CD4-positive, alpha-beta T cell treated with Interleukin-10 for 1 hour (primary cell): ENCODE measurements at places on chromosomes 4 and X.
A peak's percentile ranks its signal among the peaks of the same experiment; 100 is the strongest.

GRCh38 chr4:41281038-41281634 lies 24.4 kb downstream of the UCHL1 start:
- DNase-seq, result peak; percentile 62

GRCh38 chr4:79578606-79579005 lies 170.6 kb upstream of the GK2 start:
- no peak for DNase-seq

GRCh38 chr4:89538886-89539285 lies 231.3 kb upstream of the GPRIN3 start:
- DNase-seq, result no peak

- no peak for DNase-seq
Observed at GRCh38 chr4:33395731-33396485, 2675.7 kb downstream of the PCDH7 start.

DNA sequence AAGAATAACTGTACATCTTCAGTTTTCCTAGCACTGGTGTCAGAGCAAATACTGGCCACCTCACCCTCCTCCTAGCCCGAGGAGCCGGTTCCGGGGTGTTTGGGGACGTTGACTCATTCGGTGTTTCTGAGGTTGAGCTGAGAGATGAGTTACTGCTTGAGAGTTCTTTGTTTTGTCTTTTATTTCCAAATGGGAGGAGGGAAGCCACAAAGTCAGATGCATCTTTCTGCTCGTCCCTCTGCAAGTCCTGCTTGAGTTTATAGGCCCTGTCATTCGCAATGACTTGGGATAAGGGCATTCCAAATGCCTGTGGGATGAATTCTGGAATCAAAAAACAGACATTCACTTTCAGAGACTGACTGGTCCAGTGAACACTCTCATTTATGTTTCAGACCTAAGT lies 77.5 kb downstream of the HCCS start:
- no peak for DNase-seq

DNA sequence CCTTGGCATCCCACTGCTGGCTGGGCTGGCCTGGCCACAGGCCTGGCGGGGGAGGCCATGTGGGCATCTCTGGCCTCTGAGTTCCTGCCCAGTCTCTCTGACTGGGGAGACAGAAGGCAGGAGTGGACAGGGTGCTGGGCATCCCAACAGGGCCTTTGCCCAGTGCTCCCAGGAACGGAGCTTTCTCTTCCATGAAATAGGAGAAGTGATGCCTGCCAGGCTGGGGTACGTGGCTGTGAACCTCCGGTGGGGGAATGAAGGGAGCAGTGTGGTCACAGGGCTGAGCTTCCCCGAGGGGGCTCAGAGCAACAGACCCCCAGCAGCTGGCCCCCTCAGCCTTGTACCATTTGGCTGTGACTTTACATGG lies 40.4 kb upstream of the HMX1 start:
- no peak for DNase-seq

DNA sequence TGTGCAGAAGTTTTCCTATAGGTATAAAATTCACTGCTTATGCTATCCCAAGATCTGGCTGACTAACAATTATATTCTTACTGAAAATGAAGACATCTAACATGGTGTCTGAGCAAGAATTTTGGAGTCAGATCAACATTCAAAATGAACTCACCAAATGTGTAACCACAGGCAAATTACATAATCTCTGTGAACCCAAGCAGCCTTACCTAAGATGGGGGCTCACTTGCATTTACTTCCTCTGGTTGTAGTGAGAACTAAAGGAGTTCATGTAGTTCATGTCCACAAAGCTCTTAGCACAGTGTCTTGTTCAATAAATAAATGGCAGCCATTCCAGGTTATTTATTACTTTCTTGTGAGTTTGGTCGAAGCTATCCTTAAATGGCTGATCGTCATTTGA lies 163.9 kb upstream of the LCORL start:
- DNase-seq, result no peak

DNA sequence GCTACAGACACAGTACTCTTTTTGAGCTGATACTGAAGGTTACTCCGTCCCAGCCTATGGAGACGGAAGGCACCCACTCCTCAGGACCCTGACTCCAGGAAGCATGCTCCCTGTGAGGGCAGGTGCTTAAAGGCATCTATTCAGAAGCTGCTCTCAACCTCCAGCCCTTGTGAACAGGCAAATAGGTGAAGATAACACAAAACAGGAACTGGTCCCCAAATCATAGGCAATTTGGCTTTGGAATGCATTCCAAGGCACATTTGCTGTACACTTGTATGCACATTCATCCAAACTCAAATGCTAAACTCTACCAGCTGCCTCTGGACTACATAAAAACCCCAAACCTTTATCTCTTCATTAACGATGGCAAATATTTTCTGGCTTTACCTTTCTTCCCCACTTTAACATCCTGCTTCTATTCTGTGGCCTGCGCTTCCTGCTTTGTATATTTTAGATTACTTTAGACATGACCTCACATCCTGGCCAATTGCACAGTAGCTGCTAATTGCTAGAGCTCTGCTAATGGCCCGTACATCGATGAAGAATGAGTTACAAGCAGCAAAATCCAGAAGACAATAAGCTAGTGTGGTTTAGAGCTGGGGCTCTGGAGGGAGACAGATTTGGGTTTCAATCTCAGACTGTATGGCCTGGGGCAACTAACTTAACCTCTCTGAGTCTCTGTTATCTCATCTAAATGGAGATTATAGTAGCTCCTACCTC lies 3.2 kb downstream of the SEL1L3 start:
- DNase-seq, result peak; percentile 71

DNA sequence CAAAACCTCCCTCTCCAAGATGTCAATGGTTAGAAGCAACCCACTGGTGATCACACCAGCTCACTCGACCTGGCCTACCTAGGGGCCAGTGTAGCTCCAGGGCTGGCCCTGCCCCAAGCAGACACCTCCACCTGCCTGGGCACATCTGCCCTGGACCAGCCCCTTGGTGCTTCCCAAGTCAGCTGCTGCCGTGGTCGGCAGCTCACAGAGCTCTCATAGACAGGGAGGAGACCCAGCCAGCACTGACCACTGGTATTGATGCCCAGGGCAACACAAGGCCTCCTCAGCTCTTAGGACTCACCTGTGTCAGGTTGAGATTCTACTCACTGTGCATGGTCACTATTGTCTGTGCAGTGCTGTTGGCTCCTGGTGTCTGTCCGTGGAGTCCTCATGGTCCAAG lies 51.7 kb downstream of the SEPSECS start:
- DNase-seq, result no peak

DNA sequence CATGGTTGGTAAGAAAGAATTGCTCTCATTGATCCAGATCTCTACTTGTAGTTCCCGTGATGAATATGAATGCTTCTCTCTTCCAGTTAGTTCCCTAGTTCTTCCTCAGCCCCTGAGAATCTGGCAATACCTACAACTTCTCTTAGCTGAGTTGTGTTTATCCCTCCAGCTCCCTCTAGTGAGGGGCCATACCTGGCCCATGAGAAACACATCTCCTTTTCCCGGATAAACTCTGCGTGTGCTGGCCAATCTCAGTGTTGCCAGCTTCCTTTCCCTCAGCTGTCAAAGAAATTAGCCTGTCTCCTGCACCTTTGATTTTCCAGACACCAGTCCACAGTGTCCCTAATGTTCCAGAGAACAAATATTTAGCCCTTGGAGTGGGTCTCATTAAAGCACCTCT lies 5.7 kb downstream of the CBLL2 start:
- no peak for DNase-seq

GRCh38 chr4:3363411-3364141 lies 70.8 kb downstream of the RGS12 start:
- DNase-seq, result no peak

- no peak for DNase-seq
Observed at GRCh38 chr4:91058345-91058744, 931.2 kb downstream of the CCSER1 start.

GRCh38 chr4:56118055-56118454 lies 169.3 kb downstream of the CEP135 start:
- DNase-seq, result no peak

GRCh38 chrX:154485150-154486051 lies 1.0 kb downstream of the UBL4A start:
- no peak for DNase-seq

DNA sequence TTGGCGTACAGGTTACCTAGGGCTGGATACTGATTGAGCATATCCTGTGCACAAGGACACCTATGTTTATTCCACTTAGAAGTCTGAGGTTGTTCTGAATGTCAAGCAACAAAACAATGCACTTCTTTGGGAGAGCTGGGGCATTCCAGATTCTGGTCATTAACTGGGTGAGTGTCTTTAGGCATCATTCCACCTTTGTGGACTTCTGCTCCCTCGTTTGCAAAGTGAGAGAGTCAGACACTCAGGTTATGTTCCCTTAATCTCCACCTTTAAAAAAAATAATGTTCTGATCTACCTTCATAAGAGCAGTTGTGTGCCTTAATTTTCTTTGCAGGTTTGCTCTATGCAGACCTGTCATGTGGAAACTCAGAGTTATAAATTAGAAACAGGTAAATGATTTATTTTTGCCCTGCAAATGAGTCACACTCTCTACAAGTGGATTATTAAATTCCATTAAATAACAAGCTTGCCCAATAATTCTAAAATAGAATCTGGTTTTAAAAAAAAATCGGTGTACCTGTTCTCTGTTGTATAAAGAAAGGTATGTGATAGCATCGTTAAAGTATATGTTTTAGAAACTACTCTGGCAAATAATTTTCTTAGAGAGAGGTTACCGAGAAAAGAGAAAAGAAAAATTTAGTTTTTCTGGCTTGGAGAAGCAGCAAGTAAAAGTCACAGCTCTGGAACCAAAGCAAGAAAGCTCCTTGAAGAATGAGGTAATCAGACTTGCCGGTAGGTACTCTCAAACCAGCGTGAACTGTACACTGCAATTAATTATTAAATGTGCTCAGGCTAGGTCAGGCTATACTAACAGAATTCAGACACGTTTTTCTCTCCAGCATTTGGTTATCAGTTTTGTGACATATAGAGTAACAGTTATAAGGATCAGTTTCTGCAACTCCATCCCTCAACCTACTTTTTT lies 93.2 kb downstream of the SORBS2 start:
- DNase-seq, result no peak

DNA sequence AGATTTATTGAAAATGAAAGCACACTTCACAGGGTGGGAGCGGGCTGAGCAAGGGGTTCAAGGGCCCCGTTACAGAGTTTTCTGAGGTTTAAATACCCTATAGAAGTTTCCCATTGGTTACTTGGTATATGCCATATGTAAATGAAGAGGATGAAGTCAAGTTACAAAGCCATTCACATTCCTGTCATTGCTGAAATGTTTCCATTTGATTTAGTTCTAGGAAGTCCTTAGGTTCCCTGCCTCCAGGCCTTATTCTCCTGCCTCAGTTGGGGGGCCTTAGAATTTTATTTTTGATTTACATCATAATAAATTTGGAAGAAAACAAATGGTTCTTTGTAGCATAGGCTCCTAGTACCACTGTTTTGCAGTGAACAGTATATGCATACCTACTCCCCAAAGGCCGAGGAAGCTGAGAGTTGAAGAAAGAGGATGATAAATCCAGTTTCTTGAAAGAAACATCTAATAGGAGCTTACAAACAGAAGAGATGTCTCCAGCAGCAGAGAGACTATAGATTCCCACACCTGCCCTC lies 31.8 kb downstream of the SERTM2 start:
- DNase-seq, result no peak

DNA sequence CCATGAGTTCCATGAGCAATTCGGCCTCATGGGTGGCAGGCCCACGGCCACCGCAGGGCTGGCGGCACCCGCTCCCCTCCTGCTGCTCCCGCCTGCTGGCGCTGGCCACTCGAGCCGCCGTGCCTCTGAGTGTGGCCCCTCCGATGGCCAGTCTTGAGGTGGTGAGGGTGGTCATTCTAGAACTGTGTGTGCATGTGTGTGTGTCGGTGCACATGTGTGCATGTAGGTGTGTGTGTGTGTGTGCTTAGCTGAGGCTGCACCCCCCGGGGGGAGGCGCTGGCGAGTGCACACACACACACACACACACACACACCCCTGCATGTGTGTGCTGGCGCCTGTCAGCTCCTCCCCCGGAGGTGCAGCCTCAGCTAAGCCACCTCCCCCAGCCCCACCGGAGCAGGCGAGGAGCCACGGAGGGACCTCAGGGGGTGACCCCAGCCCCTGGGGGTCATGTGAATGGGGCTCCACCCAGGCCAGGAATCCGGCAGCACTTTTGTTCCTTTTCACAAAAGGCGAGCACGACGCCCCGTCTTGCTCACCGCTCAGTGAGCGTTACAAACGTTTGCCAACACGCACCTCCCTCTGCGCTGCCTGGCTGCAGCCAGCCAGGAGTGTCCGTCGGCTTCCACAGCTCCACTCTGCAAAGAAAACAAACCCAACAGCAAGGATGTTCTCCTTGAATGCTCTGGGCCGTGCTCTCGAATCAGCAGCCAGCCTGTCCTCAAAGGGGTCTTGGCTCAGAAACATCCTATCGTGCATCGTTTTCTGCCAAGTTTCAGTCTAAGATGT lies 29.9 kb downstream of the FGFRL1 start:
- no peak for DNase-seq

DNA sequence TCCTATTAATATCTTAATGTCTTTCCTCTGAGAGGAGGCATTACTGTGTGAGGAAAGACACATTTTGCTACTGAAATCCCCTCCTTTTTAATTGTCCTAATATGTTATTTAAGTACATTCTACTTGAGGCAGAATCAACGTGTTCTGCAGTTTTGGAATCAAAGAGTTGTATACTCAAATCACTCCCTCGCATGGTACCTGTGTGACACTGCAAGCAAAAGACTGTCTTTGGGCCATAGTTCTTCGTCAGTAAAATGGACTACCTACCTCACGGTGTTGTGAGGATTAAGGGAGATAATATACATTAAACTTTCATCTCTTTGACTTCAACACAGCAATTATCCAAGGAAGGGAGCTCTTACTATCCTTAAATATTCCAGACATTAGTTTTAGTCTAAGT lies 61.5 kb downstream of the TIGD2 start:
- no peak for DNase-seq

GRCh38 chr4:140607852-140608251 lies 39.1 kb upstream of the UCP1 start:
- no peak for DNase-seq

GRCh38 chr4:92232566-92232965 lies 71.2 kb upstream of the GRID2 start:
- no peak for DNase-seq

- DNase-seq, result no peak
Observed at GRCh38 chr4:2451036-2451520, 17.8 kb upstream of the RNF4 start.

DNA sequence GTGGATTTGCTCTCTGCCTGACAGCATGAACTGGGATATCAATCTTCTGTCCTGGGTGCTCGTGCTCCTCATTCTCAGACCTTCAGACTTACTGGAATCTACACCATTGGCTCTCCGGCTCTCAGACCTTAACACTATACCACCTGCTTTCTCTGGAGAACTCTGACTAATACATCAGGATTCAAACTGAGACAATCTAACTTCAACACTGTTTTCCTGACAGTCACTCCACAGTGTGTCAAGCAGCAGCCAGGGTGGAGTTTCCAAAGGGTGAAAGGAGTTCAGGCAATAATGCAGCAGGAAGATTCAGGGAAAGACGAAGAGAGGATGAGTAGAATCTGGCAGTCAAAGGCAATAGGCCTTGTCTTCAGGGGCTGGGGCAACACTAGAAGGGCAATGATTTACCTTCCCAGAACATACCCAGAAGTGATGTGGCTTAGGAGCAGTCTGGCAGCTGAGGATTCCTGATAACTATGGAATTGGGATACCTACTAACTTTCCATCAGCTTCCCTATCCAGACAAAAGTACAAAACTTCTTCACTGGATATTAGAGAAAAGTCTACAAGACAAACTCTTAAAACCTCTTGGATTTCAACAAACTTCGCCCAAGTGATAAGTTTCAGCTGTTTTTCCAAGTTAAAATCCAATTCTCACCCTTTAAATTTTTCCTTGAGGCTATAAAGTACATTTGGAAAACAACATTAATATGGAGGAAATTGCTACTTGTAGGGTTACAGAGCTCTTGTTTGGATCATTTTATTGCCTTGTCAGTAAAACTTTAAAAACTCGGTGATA lies 58.4 kb upstream of the SLIT2 start:
- no peak for DNase-seq
